Left ventricle myocardium inferior (tissue), 1 donor: ENCODE measurements at places on chromosomes 4 and X. TPM values are rescaled to one million over a fixed set of nuclear protein-coding genes. Genes with fewer than 3 reads are reported as not detected.

GRCh38 chr4:146190456-146190855 lies 14.9 kb downstream of the LSM6 start:
- H3K27me3 ChIP-seq: no peaks in the 10 kb centered on the region
- H3K36me3 ChIP-seq: peaks cover 57% of the 10 kb centered on the region
- no peak for DNase-seq

DNA sequence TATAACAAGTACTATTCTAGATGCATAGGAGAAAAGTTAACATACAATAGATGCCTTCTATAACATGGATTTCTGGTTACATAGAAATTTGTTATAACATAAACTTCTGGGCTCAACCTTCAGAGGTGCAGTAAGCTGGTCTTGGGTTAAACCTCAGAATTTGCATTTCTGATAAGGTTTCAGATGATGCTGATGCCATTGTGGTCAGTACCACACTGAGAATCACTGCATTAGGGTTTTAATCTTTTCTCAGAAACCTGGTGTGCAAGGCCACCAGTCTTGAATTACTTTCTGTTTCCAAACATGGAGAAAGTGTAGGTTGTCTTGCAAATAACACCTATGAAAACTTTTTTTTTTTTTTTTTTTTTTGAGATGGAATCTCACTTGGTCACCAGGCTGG lies 146.2 kb downstream of the SPOCK3 start:
- H3K4me3 ChIP-seq: no peak overlapping the region
- H3K36me3 ChIP-seq: no peaks in the 10 kb centered on the region
- no peaks in the 10 kb centered on the region for H3K4me1 ChIP-seq
- no peak for DNase-seq
- H3K27me3 ChIP-seq: no peaks in the 10 kb centered on the region
- H3K27ac ChIP-seq: no peak overlapping the region

GRCh38 chrX:17768997-17769396 lies 31.7 kb downstream of the SCML1 start:
- no peaks in the 10 kb centered on the region for H3K4me1 ChIP-seq
- DNase-seq: no peak
- no peaks in the 10 kb centered on the region for H3K36me3 ChIP-seq

- peaks cover 5% of the 10 kb centered on the region for H3K27me3 ChIP-seq
- H3K27ac ChIP-seq: no peak overlapping the region
- no peaks in the 10 kb centered on the region for H3K36me3 ChIP-seq
These were observed 46.0 kb upstream of the C1QTNF7 start for GRCh38 chr4:15381806-15382338.

DNA sequence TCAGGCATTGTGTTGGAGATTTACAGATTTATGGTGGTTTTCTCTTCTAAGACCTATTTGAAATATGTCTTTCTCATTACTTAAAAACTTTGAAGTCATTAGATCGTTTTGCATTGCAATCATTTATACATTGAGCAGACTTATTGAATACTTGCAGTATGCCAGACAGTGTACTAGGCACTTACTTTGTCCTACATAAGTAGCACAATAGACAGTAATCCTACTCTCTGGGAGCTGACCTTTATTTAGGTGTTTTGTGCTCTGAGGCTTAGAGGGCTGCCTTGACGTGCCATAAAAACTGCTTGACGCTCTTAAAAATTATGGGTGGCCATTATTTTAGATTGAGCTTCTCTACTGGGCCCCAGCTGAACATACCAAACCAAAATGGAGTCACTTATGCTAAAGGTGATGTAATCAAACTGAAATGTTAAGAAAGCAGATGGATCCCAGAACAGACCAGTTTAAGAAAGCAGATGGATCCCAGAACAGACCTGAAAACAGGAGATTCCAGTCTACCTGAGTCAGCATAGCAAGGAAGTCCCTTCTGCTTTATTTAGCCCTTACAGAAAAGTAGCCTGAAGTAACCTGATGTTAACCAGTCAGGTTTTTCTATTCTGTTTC lies 42.4 kb downstream of the PTTG2 start:
- peaks cover 69% of the 10 kb centered on the region for H3K4me1 ChIP-seq
- no peak overlapping the region for H3K4me3 ChIP-seq
- no peaks in the 10 kb centered on the region for H3K27me3 ChIP-seq
- H3K36me3 ChIP-seq: no peaks in the 10 kb centered on the region
- no peak overlapping the region for H3K27ac ChIP-seq

- peaks cover 53% of the 10 kb centered on the region for H3K27me3 ChIP-seq
- H3K4me3 ChIP-seq: no peak overlapping the region
- no peaks in the 10 kb centered on the region for H3K4me1 ChIP-seq
- no peak overlapping the region for H3K27ac ChIP-seq
- no peaks in the 10 kb centered on the region for H3K36me3 ChIP-seq
- no peak for DNase-seq
These were observed 40.9 kb upstream of the MAN2B2 start for GRCh38 chr4:6534050-6534449.

DNA sequence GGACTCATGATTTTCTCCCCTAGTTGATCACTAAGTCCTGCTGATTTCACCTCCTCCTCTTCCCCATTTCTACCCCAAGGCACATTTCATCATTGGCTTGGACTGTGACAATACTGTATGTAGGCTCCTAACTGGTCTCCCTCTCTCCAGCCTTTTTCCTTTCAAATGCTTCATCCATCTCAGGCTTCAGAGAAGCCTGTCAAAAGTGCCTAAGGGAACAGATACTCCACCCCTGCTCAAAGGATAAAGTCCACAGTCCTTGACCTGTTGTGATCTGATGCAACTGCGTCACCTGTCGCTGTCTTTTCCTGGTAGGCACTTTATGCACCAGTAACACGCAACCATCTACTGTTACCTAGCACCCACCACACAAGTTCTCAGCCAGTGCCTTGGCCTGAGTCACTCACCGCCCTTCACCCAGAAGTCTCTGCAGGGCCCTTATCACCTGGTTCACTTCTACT lies 12.8 kb downstream of the SCARB2 start:
- no peaks in the 10 kb centered on the region for H3K27me3 ChIP-seq
- no peaks in the 10 kb centered on the region for H3K36me3 ChIP-seq
- peaks cover 91% of the 10 kb centered on the region for H3K4me1 ChIP-seq
- DNase-seq: no peak
- H3K27ac ChIP-seq: peak overlapping the region; percentile 74

DNA sequence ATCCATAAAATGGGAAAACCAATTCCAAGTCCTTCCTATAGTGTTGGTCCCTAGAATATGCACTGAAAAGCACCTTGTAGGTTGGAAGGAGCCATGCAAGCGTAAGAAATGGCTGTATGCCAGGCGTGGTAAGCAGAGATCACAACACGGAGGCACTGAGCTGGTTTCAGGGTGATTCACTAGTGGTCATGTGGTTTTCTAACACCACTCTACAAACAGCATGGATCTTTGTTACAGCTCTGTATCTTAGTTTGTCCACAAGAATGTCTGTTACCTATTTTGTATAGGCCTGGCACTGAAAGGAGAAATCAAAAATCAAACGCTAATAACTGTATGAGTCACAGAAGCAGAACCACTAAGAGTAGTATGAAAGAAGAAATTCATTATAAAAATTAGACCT lies 71.9 kb downstream of the MAGEB17 start:
- no peaks in the 10 kb centered on the region for H3K4me1 ChIP-seq
- no peaks in the 10 kb centered on the region for H3K36me3 ChIP-seq
- H3K4me3 ChIP-seq: no peak overlapping the region

GRCh38 chrX:41553688-41554087 lies 106.5 kb downstream of the NYX start:
- H3K27ac ChIP-seq: no peak overlapping the region
- no peak overlapping the region for H3K4me3 ChIP-seq
- no peaks in the 10 kb centered on the region for H3K36me3 ChIP-seq
- no peaks in the 10 kb centered on the region for H3K27me3 ChIP-seq
- DNase-seq: no peak
- no peaks in the 10 kb centered on the region for H3K4me1 ChIP-seq

DNA sequence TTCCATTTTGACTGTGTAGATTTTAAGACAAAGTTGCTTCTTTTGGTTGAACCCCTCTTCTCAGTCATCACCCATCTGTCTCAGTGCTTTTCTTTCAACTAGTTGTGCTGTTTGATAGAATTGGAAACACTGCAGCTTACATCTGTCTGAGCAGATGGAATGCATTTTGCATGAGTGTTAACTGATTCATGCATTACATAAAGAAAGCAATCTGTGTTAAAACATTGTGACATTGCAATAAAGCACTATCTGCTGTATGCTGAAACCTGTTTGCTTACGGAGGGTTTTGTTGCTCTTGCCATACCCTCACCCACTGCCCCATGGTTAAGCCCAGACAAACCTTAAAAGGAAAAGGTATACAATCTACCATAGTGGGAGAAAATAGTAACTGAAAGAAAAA lies 47.4 kb downstream of the NRK start:
- DNase-seq: no peak
- no peaks in the 10 kb centered on the region for H3K27me3 ChIP-seq

GRCh38 chrX:100871594-100872560 lies 2.3 kb downstream of the NOX1 start:
- H3K27ac ChIP-seq: no peak overlapping the region
- H3K36me3 ChIP-seq: no peaks in the 10 kb centered on the region
- no peak overlapping the region for H3K4me3 ChIP-seq
- DNase-seq: no peak
- no peaks in the 10 kb centered on the region for H3K27me3 ChIP-seq

- DNase-seq: no peak
- H3K4me1 ChIP-seq: no peaks in the 10 kb centered on the region
- no peak overlapping the region for H3K4me3 ChIP-seq
- peaks cover 98% of the 10 kb centered on the region for H3K27me3 ChIP-seq
- H3K36me3 ChIP-seq: no peaks in the 10 kb centered on the region
These were observed 50.4 kb downstream of the C4orf50 start for GRCh38 chr4:5967783-5968182.

DNA sequence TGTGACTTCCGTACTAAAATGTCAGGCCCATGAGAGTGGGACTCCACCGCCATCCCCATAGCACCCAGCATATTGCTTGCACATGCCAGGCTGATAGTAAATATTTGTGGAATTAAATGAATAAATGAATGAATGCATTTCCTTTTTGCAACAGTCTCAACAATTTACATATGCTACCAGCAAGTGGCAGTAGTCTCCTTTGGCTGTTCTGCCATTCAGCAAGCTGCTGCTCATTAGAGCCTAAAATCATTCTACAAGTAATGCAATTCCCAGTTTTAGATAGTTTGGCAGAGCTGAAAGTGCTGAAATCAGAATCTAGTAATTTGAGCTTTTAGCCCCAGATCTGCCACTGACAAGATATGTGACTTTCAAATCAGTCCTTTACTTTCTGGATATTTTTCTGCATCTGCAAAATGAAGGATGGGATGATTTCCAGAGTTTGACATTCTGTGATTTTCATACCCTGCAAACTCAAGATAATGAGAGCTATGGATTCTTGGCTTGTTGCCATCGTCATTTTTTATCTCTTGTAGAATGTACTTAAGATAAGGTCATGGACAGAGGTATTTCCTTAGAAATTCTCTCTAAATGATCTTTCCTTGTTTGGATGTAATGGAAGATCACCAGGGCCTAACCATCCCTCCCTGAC lies 35.7 kb upstream of the INTS6L start:
- H3K4me1 ChIP-seq: no peaks in the 10 kb centered on the region
- H3K27me3 ChIP-seq: no peaks in the 10 kb centered on the region
- H3K27ac ChIP-seq: no peak overlapping the region
- no peak overlapping the region for H3K4me3 ChIP-seq
- H3K36me3 ChIP-seq: no peaks in the 10 kb centered on the region

DNA sequence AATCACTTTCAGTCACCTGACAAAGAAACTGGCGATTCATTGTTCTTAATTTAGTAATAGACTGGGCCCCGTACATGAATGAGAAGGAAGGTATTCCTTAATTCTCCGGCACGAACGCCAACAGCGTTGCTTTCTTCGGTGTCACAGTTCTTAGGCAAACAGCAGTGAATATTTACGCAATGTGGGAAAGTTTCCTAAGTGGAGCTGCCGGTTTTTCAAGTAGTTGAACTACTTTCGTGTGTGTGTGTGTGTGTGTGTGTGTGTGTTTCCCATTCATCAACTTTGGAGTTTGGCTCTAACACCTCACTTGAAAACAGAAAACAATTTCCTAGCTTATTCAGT lies 651 bp downstream of the NXT2 start:
- peak overlapping the region; percentile 70 for H3K4me3 ChIP-seq
- peak overlapping the region; percentile 95 for H3K27ac ChIP-seq
- DNase-seq: no peak
- H3K4me1 ChIP-seq: peaks cover 4% of the 10 kb centered on the region
- H3K36me3 ChIP-seq: no peaks in the 10 kb centered on the region
- H3K27me3 ChIP-seq: no peaks in the 10 kb centered on the region

GRCh38 chrX:11953615-11954014 lies 184.7 kb upstream of the FRMPD4 start:
- no peak overlapping the region for H3K27ac ChIP-seq
- no peak overlapping the region for H3K4me3 ChIP-seq
- no peaks in the 10 kb centered on the region for H3K27me3 ChIP-seq
- no peak for DNase-seq
- H3K4me1 ChIP-seq: no peaks in the 10 kb centered on the region
- H3K36me3 ChIP-seq: no peaks in the 10 kb centered on the region

GRCh38 chrX:53474707-53475106 lies 40.5 kb upstream of the HSD17B10 start:
- no peak for DNase-seq
- no peaks in the 10 kb centered on the region for H3K36me3 ChIP-seq

GRCh38 chr4:61505773-61506685 lies 305.9 kb downstream of the ADGRL3 start:
- peaks cover 5% of the 10 kb centered on the region for H3K4me1 ChIP-seq
- DNase-seq: no peak
- no peak overlapping the region for H3K4me3 ChIP-seq
- no peak overlapping the region for H3K27ac ChIP-seq

DNA sequence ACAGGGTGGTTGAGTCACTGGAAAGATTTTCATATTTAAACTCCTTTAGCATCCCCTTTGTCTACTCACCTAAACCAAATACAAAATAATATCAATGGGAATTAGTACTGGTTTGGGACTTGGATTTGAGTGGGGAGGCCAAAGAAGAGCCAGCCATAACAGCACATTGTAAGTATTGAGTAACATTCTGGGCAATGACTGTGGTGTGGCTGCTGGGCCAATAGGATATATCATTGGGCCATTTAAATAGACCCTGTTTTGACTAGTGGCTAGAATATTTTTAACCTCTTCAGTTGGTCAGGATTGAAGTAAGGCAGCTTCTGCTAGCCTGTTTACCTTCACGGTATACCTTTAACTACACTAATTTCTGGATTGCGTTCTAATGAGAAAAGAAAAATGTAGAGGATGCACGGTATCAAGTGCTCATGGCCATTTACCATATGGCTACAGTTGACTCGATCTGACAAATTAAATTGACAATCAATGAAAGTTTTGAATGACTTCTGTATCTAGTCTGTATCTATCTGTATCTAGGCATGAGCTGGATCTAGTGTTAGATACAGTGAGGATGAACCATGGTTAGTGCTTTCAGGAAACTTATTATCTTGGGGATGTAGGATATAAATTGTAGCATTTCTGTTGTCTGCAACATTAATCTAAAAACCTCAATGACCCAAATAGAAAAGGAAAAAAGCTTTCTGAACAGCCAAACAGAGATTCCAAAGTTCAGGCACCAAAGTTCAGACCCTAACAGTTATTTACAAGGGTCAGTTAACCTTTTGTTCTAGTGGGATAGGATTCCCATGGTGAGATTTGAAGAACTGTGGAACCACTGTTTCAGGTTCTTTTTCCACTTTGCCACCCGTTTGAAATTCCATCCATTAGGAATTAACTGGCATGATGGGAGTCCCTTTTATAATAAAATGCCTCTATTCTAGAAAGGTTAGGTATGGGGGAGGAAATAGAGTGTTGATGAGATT lies 6.8 kb upstream of the ALB start:
- DNase-seq: no peak
- no peaks in the 10 kb centered on the region for H3K27me3 ChIP-seq
- no peak overlapping the region for H3K27ac ChIP-seq
- H3K36me3 ChIP-seq: no peaks in the 10 kb centered on the region

Gene ZNF674
- 2.9 TPM for total RNA-seq

Gene SOX3
- not detected for total RNA-seq

Gene TAF7L
- 0.08 TPM for total RNA-seq

Gene WNK3
- 0.88 TPM for total RNA-seq

Gene SH3BP2
- 24.7 TPM for total RNA-seq

Gene PIGA
- total RNA-seq: 3.8 TPM

Gene SPANXA1
- not detected for total RNA-seq

Gene BMP3
- not detected for total RNA-seq
